Osteoblast (primary cell): ENCODE measurements at places on chromosomes 7 and 10. TPM values are rescaled to one million over a fixed set of nuclear protein-coding genes. Genes with fewer than 3 reads are reported as not detected.
A peak's percentile ranks its signal among the peaks of the same experiment; 100 is the strongest.

- no peak overlapping the region for H3K4me3 ChIP-seq
- no peak overlapping the region for H3K27ac ChIP-seq
- peaks cover 3% of the 10 kb centered on the region for H3K4me1 ChIP-seq
- DNase-seq = no peak
- no peaks in the 10 kb centered on the region for H3K27me3 ChIP-seq
These were observed 437.5 kb downstream of the PLXNA4 start for GRCh38 chr7:132138817-132139216.

The LHFPL3 gene
- total RNA-seq = not detected in 2 replicates

DNA sequence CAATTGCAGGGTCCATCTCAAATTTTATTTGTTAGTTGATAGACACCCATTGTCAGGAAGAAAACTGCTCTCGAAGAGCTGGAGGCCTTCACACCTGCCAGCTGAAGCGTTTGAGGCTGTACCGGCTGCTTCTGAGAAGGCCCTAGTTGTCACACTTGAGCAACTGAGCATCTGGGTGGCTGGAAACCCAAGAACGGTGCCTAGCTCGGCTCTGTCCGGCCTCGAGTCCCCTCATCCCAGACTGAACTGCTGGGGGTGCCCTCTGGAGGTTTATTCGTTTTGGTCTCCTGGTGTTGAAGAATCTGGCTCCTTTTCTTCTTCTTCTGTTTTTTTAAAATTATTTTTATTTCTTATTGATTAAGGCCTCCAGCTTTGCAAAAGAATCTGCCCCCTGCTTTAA lies 59.3 kb upstream of the EXOC6 start:
- no peaks in the 10 kb centered on the region for H3K4me1 ChIP-seq
- no peak overlapping the region for H3K4me3 ChIP-seq
- no peak for DNase-seq
- no peaks in the 10 kb centered on the region for H3K36me3 ChIP-seq
- H3K27ac ChIP-seq = no peak overlapping the region

The NUTM2A gene
- 0.59 and 0.72 TPM in 2 replicates for total RNA-seq

DNA sequence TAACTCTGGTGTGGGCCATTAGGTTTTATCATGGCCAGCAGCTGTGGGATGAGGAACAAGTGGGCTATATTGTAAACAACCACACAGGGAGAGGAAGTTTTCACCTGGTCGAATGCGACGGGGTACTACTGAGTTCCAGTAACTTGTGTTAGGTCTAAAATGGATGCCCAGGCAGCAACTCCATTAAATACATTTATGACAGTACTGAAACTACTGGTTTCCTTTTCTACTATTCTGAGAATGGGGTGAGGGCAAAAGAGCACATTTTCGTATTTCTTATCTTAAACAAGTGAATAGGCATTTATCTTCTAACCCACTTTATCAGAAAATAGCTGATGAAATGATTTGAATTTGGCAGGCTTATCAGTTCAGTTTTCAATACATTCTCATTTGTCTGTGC lies 109.7 kb downstream of the C1GALT1 start:
- H3K27me3 ChIP-seq = no peaks in the 10 kb centered on the region
- no peaks in the 10 kb centered on the region for H3K4me1 ChIP-seq
- H3K36me3 ChIP-seq = no peaks in the 10 kb centered on the region
- peak; percentile 23 for DNase-seq
- H3K27ac ChIP-seq = no peak overlapping the region
- H3K4me3 ChIP-seq = no peak overlapping the region

DNA sequence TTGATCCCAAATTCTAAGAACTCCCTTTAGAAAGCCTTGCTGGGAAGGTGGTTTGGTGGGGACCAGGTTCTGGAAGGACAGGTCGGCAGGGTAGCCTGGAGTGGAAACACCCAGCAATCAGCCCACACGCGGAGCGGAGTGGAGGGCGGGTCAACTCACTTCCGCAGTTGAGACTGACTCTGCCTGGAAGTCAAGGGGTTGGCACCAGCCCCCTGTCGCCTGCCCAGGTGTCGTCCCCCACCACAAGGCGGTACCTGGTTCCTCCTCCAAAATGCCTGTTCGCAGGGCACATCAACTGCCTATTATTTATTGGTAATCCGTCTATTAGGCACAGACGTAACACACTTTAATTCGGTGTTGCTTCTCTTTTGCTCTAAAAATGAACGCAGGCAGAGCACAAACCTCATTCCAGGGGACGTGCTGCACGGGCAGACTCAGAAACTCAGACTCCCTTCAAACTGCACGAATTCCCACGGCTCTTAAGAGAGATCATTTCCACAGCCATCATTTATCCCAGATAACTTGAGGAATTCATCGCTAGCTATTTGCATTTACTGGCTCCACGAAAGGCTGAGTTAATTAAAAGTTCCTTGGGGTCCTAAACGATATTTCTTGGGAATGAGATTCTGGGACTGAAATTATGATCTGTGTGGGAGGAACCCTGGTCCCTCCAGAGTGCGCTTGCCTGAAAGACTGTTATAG lies 248.2 kb upstream of the PPP2R2D start:
- no peak overlapping the region for H3K4me3 ChIP-seq
- H3K27me3 ChIP-seq = no peaks in the 10 kb centered on the region
- H3K27ac ChIP-seq = no peak overlapping the region

- no peak for DNase-seq
- no peak overlapping the region for H3K4me3 ChIP-seq
- no peaks in the 10 kb centered on the region for H3K4me1 ChIP-seq
- no peaks in the 10 kb centered on the region for H3K36me3 ChIP-seq
These were observed 372.2 kb downstream of the DPP6 start for GRCh38 chr7:154424350-154424749.

DNA sequence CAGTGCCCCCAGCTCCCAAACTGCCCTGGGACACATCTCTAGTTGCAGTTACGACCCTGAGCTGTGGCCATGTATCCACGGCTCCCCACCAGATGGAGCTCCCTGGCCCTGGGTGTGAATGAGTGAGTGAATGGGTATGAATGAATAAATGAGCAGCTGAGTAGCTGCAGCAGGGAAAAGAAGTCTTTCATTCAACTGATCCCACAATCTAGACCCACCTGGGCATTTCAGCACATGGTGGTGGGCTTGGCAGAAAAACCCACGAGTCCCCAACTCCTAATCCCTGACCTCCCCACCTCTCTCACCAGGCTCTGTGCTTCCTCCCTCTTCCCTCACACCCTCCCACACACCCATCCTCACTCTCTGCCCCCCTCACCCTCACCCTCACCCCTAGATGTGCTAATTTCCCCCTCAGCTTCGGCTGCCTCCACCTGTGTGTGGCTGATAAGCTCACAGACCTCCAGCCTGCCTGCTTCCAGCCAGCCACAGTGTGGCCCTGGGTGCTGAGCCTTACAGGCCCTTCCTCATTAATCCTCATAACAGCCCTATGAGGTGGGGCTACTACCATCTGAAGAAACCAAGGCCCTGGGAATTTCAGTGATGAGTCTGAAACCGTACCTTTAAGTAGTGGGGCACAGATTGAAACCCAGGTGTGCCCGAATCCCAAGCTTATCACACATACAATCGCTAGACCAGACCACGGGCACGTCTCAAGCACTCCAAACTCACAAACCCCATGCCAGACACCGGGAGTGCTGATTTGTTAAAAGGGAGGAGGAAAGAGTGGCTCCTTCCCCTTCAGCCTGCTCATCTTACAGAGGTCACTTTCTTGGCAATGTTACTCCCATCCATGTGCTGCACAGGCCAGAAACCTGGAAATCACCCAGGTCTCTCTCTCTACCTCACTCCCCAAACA lies 2.2 kb upstream of the ATP6V1F start:
- H3K4me3 ChIP-seq = no peak overlapping the region
- peaks cover 12% of the 10 kb centered on the region for H3K4me1 ChIP-seq
- no peaks in the 10 kb centered on the region for H3K27me3 ChIP-seq

- H3K4me1 ChIP-seq = no peaks in the 10 kb centered on the region
- no peaks in the 10 kb centered on the region for H3K27me3 ChIP-seq
These were observed 974.4 kb downstream of the NXPH1 start for GRCh38 chr7:9407816-9408215.

DNA sequence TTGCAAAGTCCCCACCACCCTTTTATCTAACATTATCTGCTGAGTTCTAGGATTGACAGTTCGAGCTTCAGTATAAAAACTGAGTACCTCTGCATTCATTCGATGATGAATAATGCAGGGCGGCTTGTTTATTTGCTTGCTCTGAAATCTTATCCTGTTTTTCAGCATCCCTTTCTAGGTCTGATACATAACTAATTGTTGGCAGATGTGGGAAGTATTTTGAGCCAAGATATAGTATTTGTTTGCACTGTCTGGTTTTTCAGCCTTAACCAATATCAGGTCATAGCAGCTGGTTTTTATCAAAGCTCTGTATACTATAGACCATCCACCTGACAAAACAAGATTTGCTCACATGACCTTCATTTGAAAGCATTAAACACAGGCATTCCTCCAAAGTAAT lies 161.4 kb downstream of the TFEC start:
- no peaks in the 10 kb centered on the region for H3K36me3 ChIP-seq
- DNase-seq = no peak

DNA sequence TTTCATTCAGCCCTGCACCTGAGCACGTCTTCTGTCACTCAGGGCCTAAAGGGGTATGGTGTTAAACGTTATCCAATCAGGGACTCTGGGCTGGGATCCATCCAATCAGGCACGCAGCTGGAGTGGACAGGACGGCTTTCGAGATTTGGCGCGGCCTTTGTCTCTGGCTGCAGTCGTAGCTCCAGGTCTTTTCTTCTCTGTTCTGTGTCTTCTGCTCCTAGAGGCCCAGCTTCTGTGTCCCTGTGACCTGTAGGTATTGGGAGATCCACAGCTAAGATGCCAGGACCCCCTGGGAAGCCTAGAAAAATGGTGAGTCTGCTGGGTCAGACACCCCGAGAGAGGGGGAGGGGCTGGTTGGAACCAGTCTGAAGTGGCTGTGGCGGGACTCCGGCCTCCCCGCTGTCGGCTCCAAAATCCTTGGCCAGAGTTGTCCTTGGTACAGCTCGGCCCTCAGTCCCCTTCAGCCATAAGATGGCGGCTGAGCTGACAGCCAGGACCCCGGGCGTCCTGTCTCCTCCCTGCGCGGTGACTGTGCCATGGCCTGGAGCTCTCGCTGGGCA lies 11.7 kb upstream of the ZNF680 start:
- no peaks in the 10 kb centered on the region for H3K27me3 ChIP-seq
- no peaks in the 10 kb centered on the region for H3K4me1 ChIP-seq
- no peaks in the 10 kb centered on the region for H3K36me3 ChIP-seq
- no peak overlapping the region for H3K27ac ChIP-seq
- peak; percentile 95 for DNase-seq

DNA sequence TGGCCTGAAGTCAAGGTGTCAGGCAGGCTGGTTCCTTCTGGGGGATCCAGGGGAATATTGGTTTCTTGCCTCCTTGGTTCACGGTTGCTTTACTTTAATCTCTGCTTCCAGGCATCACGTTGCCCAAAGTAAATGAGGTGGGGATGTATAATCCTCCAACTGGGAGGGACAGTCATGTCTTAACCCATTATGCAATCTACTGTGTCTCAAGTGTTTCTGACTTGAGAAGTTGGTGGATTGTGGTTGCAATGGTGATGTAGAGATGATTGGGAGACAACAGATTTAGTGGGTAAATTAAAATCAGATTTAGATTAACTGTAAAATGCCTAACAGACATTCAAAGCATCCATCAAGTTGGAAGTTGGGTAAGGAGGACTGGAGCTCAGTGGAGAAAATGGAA lies 32.7 kb downstream of the TBXAS1 start:
- no peak overlapping the region for H3K4me3 ChIP-seq
- no peak overlapping the region for H3K27ac ChIP-seq

The PNLIPRP3 gene
- total RNA-seq = 0.59 and 0.72 TPM in 2 replicates

The NACAD gene
- total RNA-seq = 0.59 and 0.72 TPM in 2 replicates

- no peak overlapping the region for H3K4me3 ChIP-seq
- no peaks in the 10 kb centered on the region for H3K27me3 ChIP-seq
- DNase-seq = no peak
- no peaks in the 10 kb centered on the region for H3K4me1 ChIP-seq
- no peak overlapping the region for H3K27ac ChIP-seq
These were observed 50.1 kb upstream of the FEZF1 start for GRCh38 chr7:122354656-122355055.

GRCh38 chr7:94012746-94013145 lies 8.6 kb upstream of the BET1 start:
- peaks cover 14% of the 10 kb centered on the region for H3K27me3 ChIP-seq
- H3K27ac ChIP-seq = no peak overlapping the region
- no peak for DNase-seq
- H3K36me3 ChIP-seq = no peaks in the 10 kb centered on the region

DNA sequence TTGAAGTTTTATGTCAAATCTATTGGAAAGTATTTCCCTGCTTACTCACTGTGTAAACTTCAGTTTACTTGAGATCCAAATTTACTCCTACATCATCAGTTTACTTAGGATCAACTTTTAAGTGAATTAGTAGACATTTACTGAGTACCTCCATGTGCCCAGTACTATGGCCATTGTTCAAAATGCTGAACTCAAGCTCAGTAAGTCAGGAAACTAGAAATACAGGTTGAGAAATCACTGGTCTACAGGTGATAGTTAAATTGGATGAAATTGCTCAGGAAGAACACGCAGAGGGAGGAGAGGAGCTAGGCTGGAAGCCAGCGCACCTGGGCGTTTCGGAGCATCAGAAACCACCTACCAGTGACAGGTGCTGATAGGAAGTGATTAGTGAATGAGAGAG lies 25.5 kb upstream of the EBLN1 start:
- no peak overlapping the region for H3K4me3 ChIP-seq
- no peaks in the 10 kb centered on the region for H3K27me3 ChIP-seq
- no peaks in the 10 kb centered on the region for H3K36me3 ChIP-seq
- H3K4me1 ChIP-seq = peaks cover 29% of the 10 kb centered on the region
- DNase-seq = no peak
- no peak overlapping the region for H3K27ac ChIP-seq

- DNase-seq = peak; percentile 21
- H3K36me3 ChIP-seq = no peaks in the 10 kb centered on the region
- no peak overlapping the region for H3K4me3 ChIP-seq
- no peaks in the 10 kb centered on the region for H3K4me1 ChIP-seq
- no peaks in the 10 kb centered on the region for H3K27me3 ChIP-seq
- no peak overlapping the region for H3K27ac ChIP-seq
These were observed 372.1 kb upstream of the MKI67 start for GRCh38 chr10:128498378-128498730.

GRCh38 chr10:47318706-47319105 lies 3.5 kb upstream of the GDF2 start:
- H3K27ac ChIP-seq = no peak overlapping the region
- no peaks in the 10 kb centered on the region for H3K4me1 ChIP-seq
- H3K27me3 ChIP-seq = peaks cover 12% of the 10 kb centered on the region
- no peak overlapping the region for H3K4me3 ChIP-seq

The C10orf143 gene
- 1.2 and 2.5 TPM in 2 replicates for total RNA-seq

The C10orf105 gene
- under 0.01 TPM in 1 of 2 replicates, not detected in the other for total RNA-seq

The CDH23 gene
- total RNA-seq = under 0.01 and 0.36 TPM in 2 replicates

The POLL gene
- 17.1 and 18.5 TPM in 2 replicates for total RNA-seq

- H3K27me3 ChIP-seq = no peaks in the 10 kb centered on the region
- peaks cover 51% of the 10 kb centered on the region for H3K4me1 ChIP-seq
- peak overlapping the region; percentile 80 for H3K27ac ChIP-seq
- H3K4me3 ChIP-seq = peak overlapping the region; percentile 95
These were observed 627 bp upstream of the FLNC start for GRCh38 chr7:128829391-128830166.

GRCh38 chr10:58414270-58415041 lies 29.2 kb downstream of the TFAM start:
- H3K36me3 ChIP-seq = no peaks in the 10 kb centered on the region

The CCDC146 gene
- 2.4 and 5.1 TPM in 2 replicates for total RNA-seq

The GPAM gene
- total RNA-seq = 10.5 and 15.6 TPM in 2 replicates
